ENCODE measurements at places on chromosomes 3 and 15.

DNA sequence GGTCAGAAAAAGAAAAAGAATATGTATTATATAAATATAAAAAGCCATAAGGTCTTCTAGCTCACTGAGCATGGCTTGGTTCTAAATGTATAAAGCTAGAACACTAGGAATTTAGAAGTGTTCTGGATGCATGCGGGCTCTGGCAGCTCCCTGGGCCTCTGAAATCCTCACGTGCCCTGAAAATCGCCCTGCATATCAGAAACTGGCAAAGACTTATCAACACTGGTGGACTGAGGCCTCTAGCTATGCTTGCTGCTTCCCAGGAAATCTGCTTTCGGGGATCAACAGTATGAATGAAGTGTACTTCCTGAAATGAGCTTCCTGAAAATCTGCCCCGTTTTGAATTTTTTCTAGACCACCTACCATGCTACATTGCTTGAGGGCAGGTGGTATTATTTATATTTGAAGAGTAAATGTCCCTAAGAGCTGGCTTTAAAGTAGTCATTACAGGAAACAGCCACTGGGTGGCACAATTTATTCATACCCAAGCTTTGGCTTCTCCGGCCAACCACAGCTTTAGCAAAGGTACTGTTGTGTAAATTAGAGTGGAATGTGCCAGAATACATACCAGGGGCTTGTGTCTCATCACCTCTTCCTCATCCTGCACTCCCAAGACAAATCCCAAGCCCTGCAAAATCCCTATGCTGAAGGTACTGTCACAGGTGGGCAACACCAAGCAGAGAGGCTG is 17.7 kb downstream of the CRTAP start:
- no peak for DNase-seq

DNA sequence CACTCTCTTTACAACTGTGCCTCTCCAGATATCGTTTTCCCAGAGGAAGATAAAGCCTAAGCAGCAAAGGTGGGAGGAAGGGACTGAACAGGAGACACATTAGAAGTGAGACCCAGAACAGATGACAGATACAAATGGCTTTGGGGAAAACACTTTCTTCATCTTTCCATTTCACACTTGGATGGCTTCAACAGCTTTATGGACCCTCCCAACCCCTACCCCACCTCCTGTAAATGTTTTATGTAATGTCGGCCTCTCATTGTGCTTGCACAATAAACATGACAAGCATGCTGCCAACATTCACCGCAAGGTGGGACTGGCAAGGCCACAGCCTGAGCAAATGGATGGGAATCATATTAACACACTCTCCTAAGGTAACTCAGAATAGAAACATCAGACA is 1088.6 kb downstream of the TUSC7 start:
- no peak for DNase-seq

DNA sequence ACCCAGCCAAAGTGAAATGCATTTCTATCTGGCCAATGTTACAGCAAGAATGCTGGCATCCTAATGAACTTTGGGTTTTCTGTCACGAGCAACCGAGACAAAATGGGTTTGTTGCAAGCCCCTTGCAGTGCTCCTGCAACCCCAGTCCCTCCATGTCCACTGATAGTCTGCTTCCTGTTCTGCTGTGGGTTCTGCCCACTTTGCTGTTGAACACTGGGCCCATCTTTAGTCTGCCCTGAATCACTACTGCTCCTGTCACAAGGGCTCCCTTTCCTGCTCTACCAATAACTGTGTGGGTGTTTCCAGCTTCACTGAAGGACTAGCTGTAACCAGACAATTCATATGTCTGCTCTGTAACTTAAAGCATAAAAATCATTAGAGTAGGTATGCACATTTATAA is 12.7 kb upstream of the OXSR1 start:
- DNase-seq: no peak

GRCh38 chr3:176522436-176522835 is 674.8 kb downstream of the TBL1XR1 start:
- no peak for DNase-seq

- DNase-seq: no peak
Observed at GRCh38 chr3:127808197-127808596, 14.1 kb downstream of the MGLL start.

All from lower lobe of right lung (tissue), 2 donors.